ENCODE measurements at places on chromosomes 16 and 17.

- no peak for DNase-seq
Measured at GRCh38 chr17:40309949-40310510, 1.1 kb downstream of the RARA start.

DNA sequence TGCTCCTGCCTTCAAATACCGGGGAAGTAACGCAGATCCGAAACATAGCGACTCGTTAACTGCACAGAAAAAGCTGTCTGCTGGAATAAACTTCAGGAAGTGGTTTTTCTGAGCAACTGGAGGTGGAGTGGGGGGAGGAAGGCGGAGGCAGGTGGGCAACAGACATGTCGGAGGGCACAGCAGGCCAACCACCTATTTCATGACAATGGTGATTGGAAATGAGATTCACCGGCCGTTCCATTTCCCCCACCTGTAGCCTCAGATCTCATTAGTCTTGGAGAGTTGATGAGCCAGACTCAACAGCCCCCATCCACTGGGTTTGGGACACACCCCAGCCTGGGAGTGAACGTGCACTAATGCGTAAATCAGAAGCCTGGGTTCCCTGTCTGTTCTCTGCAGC is 7.7 kb upstream of the PECAM1 start:
- DNase-seq, result no peak

DNA sequence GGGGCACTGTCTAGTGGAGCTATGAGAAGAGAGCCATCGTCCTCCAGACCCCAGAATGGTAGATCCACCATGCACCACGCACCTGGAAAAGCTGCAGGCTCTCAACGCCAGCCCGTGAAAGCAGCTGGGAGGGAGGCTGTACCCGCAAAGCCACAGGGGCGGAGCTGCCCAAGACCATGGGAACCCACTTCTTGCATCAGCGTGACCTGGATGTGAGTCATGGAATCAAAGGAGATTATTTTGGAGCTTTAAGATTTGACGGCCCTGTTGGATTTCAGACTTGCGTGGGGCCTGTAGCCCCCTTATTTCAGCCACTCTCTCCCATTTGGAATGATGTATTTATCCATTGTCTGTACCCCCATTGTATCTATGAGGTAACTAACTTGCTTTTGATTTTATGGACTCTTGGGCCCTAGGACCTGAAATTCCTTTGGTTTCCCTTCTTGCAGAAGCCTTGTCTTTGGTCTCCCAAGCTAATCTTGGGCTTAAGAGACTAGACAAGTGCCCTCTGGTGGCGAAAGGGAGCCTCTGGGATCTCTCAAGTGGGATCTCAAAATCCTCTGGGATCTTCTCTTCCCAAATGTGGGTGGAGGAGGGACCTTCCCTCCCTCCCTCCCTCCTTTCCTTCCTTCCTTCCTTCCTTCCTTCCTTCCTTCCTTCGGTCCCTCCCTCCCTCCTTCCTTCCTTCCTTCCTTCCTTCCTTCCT is 58.2 kb upstream of the HAPSTR1 start:
- peak; percentile 48 for DNase-seq

- no peak for DNase-seq
Measured at GRCh38 chr17:58388302-58389190, 28.8 kb downstream of the RNF43 start.

- DNase-seq, result no peak
Measured at GRCh38 chr16:3431779-3432219, 11.5 kb downstream of the ZNF597 start.

- DNase-seq, result no peak
Measured at GRCh38 chr16:89864527-89864820, 8.9 kb upstream of the TCF25 start.

GRCh38 chr17:64232466-64233262 is 30.4 kb downstream of the TEX2 start:
- DNase-seq, result no peak
